ENCODE measurements at places on chromosomes 5 and 9.

DNA sequence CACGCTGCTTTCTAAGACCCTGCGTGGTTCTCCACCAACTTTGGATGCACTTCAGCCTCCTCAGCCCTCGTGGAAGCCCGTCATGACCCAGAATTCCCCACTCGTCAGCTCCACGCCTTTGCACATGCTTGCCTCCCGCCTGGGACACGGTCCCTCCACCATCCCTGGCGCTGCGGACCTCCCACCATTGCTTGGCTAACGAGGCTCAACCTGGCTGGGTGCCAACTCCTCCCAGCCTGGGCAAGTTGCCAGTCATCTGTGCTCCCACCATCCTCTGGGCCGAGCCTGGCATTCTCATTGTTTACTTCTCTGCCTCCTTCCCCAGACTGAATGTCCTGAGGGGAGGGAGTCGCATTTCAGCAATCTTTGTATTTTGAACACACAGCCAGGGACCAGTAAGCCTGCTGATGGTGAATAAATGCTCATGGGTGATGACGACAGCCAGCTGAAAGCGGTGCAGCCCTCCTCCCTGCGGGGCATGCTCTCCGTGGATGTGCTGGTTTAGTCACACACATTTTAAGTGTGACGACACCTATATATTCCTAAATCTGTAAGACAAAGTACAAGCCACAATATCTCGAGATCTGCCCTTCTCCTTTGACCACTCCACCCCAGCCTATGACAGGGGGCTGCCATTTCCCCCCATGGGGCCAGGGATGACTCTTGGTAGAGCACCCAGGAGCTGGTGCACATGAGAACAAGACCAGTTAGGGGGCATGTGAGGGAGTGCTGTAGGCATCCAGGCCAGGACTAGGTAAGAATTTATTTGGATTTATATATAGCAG, 37.6 kb downstream of the ANKRD33B start:
- peak; percentile 94 for DNase-seq

- DNase-seq = peak; percentile 80
Measured at GRCh38 chr9:4297786-4298254, 2.0 kb downstream of the GLIS3 start.

- DNase-seq = no peak
Measured at GRCh38 chr9:132494857-132495256, 84.8 kb downstream of the CFAP77 start.

GRCh38 chr5:63011158-63011557, 432.5 kb downstream of the LRRC70 start:
- no peak for DNase-seq

- peak; percentile 47 for DNase-seq
Measured at GRCh38 chr5:2303431-2304100, 420.8 kb upstream of the IRX4 start.

DNA sequence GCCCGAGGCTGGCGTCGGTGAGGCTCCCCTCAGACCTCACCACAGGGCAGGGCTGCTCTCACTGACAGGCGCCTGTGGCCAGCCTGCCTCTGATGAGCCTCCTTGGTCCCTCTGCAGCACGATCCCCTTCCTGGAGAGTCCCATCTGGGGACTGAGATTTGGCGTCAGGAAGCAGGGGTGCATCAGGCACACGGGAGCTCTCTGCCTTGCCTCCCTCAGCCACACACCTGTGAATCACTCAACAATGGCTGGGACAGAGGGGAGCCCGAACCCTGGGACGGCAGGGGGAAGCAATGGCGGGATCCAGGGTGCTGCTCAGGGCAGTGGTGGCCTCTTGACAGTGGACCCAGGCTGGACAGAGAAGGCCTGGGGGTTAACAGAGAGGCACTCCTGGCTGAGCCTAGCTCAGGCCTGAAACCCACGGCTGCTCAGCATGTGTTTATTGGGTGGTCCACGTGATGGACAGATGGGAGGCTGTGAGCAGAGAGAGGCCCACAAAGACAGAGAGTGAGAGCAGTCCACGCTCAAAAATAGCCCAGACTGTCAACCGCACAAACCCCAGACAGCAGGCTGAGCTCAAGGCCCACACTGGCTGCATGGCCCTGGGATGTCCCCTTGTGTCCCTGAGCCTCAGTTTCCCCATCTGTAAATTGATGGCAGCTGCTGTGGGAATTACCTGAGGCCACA, 11.9 kb downstream of the RASGEF1C start:
- no peak for DNase-seq

DNA sequence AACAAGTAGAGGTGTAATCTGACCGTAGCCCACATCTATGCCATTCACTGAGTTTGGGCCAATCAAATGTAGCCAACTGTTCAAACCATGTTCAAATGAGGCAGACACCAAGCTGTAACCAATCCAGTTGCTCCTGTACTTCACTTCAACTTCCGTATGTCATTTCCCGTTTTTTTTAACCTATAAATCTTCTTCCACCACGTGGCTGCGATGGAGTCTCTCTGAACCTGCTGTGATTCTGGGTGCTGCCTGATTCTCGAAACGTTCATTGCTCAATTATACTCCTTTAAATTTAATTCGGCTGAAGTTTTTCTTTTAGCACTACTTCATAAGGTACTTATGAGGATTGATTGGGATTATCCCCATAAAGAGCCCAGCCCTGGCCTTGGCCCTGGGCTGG, 179.7 kb downstream of the PIK3R1 start:
- DNase-seq = no peak
